A549 (cell line): ENCODE measurements at places on chromosomes 13 and 19. TPM values are rescaled to one million over a fixed set of nuclear protein-coding genes. Genes with fewer than 3 reads are reported as not detected.

HSD11B1L gene
- 2.7 to 4.8 TPM (median 4.8 TPM) in 3 replicates for polyA plus RNA-seq

GRCh38 chr19:3370214-3370720 is 3.9 kb downstream of the NFIC start:
- no peak for DNase-seq

DNA sequence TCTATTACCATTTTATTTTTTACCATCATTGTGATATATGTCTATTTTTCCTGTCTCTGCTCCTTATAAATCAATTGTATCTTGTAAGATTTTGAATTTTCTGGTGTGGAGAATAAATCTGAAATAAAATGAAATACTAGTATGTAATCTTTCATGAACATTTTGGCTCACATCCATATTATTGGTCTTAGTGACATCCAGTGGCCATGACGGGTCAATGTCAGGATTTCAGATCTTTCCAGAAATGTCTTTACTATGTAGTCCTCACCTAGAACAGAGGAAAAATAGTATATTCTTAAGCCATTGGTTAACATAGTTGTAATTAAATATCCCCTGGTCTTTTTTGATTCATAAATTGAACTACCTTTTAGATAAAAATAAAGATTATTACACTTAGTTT is 109.8 kb upstream of the GPC6 start:
- no peak for DNase-seq

- DNase-seq = no peak
Observed at GRCh38 chr13:112821340-112822055, 131.7 kb downstream of the ATP11A start.
